NCI-H187 (cell line): ENCODE measurements at places on chromosomes 3 and 15.

GRCh38 chr15:92809880-92810361 lies 90.2 kb upstream of the CHD2 start:
- peak; percentile 67 for DNase-seq

GRCh38 chr15:34993877-34994276 lies 5.8 kb upstream of the ZNF770 start:
- no peak for DNase-seq

DNA sequence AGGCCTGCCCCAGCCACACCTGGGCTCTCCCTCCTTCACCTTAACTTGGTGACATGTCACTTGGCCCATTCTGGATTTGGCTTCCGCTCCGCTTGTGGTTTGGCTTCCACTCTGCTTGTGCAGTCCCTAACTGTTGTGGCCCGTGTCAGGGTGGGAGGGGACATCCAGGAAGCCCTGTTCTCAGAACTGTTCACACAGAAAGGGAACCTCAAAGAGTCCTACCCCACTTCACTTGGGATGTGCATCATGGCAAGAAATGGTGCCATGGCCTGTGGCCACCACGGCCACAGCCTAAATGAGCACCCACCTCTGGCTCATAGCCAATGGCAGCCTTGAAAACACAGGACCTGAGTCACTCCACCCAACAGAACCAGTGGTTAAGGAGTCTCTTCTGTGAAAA lies 63.4 kb downstream of the CYP19A1 start:
- no peak for DNase-seq

GRCh38 chr15:46280762-46281542 lies 646.1 kb downstream of the SQOR start:
- peak; percentile 25 for DNase-seq

GRCh38 chr3:63193647-63194046 lies 84.5 kb upstream of the SYNPR start:
- peak; percentile 5 for DNase-seq

DNA sequence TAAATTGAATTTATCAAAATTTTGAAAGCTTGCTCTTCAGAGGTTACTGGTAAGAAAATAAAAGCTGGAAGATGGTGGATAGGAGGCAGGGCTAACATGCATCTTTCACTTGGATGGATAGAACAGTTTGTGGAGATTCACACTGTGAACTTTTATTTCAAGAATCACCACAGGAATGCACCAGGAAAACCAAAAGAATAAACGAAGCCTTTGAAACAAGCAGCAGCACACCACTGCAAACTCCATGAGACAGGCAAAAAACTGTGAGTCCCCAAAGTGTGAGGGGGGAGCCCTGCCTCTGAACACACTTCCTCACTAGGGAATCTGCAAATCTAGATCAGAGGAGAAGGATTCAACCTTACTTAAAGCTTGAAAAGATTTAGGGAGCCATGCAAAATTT lies 122.2 kb downstream of the RTP4 start:
- DNase-seq, result no peak

DNA sequence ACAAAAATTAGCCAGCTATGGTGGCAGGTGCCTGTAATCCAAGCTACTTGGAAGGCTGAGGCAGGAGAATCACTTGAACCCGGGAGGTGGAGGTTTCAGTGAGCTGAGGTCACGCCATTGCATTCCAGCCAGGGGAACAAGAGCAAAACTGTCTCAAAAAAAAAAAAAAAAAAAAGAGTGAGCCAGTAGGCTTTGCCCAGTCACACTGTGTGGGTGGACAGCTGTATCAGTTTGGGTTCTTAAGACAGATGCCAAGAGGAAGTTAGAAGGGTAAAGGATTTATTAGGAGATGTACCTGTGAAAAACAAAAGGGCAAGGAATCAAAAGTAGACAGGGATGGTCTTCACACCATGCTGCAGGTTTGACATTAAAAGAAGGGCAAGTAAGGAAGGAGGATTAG lies 86.1 kb upstream of the CGNL1 start:
- no peak for DNase-seq

GRCh38 chr3:160126051-160126450 lies 99.2 kb upstream of the C3orf80 start:
- no peak for DNase-seq

- DNase-seq, result no peak
These were observed 30.8 kb downstream of the CCDC80 start for GRCh38 chr3:112610121-112610520.

DNA sequence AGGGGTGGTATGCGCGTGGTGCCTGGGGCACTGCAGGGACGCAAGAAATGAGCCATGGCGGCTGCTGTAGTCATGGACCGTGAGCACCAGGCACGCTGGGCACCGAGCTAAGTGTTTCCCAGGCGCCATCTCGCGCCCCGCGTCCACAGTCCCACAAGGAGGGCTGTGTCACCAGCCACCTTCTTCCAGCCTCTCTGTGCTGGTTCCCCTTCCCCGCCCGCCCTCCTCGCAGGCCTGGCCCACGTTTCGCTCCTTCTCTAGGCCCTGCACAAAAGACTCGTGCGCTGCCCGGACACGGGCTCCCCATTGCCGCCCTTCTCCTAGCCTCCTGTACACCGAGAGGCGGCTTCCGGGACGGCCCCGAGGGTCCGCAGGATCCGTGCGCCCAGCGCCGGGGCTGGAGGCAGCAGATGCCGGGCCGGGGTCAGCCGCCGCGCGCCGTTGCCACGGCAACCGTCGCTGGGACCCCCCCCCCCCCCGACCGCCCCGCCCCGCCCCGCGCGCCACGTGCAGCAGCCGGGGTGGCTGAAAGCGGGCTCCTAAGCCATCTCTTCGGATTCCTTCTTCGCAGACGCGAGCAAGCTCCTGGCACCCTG lies 113.4 kb downstream of the SRGAP3 start:
- no peak for DNase-seq

- peak; percentile 23 for DNase-seq
These were observed 1028.2 kb downstream of the MCTP2 start for GRCh38 chr15:95259513-95259912.

DNA sequence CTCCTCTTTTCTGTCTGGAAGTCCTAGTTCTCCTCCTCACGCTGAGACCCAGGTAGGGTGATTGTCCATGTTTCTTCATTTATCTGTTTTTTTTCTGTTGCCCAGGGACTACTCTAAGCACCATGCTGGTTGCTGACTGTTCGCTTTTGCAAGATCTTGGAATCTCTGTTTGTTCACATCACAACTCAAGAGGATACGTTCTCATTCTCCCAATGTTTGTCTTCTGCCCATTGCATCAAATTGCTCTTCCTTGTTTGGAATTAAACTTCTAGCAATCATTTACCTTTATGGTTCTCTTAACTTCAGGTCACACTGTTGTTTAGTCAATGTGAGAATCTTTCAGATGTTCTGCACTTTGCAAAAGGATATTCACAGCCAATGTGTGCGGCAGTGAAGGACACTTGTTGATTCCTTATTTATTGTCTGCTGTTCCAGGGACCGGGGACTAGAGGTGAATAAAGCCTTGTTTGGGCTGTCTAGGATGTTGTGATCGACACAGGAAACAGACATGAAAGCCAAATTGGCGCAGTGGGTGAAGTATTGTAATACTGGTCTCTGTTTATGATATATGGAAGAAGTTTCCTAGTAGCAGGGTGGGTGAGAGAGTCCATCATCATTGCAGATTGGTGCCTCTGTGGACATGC lies 24.5 kb downstream of the LPP start:
- DNase-seq, result peak; percentile 17

DNA sequence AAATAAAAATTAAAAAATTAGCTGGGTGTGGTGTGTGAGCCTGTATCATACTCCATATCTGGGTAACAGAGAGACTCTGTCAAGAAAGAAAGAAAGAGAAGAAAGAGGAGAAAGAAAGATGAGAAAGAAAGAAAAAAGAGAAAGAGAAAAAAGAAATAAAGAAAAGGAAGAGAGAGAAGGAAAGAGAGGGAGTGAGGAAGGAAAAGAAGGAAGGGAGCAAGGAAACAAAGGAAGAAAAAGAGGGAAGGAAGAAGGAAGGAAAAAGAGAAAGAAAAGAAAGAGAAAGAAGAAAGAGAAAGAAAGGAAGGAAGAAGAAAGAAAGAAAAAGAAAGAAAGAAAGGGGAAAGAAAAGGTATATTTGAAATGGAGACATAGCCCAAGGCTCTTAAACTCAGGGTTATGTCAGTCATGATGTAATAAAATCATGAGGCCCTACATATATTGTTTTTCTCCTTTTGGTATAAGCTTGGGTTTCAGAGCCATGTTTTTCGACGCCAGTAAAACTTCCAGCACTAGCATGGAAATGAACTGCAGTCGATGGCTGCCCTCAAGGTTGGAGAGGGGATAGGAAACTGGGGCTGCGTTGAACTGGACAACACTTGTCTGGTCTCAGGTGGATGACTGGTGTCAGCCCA lies 38.0 kb upstream of the RFTN1 start:
- DNase-seq, result no peak

GRCh38 chr3:45640091-45640507 lies 45.5 kb downstream of the LIMD1 start:
- DNase-seq, result no peak

GRCh38 chr3:56903231-56903782 lies 101.6 kb upstream of the ARHGEF3 start:
- DNase-seq, result no peak

DNA sequence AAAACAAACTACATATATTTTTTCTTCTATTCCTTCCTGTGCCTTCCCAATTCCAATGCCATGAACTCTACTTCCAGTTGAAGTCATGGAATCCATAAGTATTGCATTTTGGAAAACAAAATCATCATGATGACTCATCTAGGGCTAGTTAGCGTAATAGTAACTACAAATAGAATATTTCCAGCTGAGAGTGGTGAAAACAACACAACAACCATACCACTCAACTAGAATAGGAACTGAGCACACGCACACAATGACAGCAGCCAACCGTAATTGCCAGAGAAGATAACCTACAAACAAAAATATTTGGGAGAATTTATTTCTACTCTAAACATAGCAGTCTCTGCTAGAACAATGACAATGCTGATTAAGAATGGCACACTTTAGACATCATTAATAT lies 225.9 kb downstream of the FGF12 start:
- DNase-seq, result no peak
